ENCODE measurements at places on chromosomes 16 and 17.

DNA sequence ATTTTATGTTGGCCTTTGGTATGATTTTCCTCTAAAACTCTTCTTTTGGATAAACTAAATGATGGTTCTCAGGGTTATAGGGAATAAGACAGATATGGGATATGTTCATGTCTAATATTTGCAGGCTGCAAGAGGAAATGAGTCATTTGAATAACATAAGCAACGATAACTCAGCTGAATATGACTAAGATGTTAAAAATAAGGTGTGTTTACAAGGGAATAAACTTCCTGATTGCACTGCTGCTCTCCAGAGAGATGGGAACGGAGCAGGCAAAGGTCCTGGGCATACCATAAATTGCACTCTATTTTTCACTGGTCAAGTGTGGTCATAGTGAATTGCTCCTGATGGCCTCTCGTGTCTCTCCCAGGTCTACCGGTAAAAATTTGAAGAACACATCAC is 666.2 kb downstream of the TOX3 start:
- no peak for DNase-seq

GRCh38 chr17:4815043-4815675 is 8.2 kb downstream of the PLD2 start:
- no peak for DNase-seq

- no peak for DNase-seq
These were observed 37.8 kb upstream of the ALDH3A1 start for GRCh38 chr17:19785854-19786253.

DNA sequence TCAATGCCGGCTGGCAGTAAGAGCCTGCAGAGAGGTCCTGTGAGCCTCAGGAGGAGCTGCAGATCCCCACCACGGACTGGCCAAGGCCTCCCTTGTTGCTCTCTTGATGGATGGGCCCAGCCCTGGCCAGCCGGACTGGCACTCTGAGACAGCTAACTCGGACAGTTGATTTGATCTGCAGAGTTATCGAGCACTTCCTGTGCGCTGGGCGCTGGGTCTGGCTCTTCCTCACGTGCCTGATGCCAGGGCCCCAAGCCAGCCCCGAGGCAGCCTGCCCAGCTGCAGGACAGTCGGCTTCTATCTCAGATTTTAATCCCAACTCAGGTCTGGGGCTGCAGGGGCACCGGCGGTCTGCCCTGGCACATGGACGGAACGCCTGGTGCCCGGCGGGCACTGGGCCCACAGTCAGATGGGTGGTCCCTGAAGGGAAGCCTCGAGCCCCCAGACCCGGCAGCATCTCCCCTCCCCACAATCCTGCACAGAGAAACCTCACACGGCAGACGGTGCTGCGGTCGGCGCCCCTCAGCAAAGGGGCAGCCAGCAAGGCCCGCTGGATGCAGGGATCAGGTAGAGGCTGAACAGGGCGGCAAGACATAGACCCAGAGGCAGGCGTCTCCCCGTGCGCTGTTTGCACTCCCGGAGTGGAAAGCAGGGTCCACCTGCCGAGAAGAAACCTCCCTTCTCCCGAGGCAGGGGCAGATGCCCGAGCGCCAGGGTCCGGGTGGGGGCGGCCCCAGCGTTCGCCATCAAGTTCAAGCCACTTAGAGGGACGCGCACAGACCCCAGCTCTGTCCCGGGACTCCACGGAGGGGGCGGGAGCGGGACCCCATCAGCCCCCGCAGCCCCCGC is 34.0 kb downstream of the TIMM22 start:
- no peak for DNase-seq

All from T follicular helper cell (primary cell).